ENCODE measurements at places on chromosomes 7 and 10.

- DNase-seq, result peak; percentile 46
These were observed 321.2 kb downstream of the FRMD4A start for GRCh38 chr10:14009371-14010100.

- peak; percentile 70 for DNase-seq
These were observed 27.8 kb downstream of the NKX2-3 start for GRCh38 chr10:99560277-99561126.

DNA sequence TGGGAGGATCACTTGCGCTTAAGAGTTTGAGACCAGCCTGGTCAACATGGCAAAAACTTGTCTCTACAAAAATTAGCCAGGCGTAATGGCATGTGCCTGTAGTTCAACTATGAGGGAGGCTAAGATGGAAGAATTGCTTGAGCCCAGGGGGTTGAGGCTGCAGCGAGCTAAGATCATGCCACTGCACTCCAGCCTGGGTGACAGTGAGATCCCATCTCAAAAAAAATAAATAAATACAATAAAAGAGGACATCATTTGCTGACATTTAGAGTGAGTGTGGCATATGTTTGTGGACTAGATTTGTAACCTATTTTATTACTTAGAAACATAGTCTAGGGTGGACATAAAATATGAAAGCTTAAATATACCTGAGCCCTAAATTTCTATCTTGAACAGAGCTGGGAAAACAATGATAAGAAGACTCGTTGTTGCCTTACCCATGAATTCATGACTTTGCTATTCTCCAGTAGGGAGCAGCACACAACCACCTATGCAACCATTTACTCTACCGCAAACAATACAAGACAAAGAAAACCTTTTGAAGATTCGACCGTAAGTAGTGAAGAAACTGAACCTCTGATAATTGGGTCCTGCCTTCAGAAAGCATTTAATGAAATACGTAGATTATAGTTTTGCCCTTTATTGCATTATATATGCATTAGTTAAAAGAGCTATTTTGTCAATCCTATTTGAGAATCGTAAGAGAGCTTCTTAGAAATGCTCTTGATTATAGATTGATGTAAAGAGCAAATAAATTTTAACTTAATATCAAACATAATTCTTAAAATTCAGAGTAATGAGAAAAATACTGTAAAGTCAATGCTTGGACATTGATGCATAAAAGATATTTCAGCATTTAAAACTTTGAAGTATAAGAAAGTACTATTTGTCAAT is 83.5 kb downstream of the GNAT3 start:
- no peak for DNase-seq

GRCh38 chr7:152756116-152756515 is 3.4 kb upstream of the ACTR3B start:
- DNase-seq, result no peak

DNA sequence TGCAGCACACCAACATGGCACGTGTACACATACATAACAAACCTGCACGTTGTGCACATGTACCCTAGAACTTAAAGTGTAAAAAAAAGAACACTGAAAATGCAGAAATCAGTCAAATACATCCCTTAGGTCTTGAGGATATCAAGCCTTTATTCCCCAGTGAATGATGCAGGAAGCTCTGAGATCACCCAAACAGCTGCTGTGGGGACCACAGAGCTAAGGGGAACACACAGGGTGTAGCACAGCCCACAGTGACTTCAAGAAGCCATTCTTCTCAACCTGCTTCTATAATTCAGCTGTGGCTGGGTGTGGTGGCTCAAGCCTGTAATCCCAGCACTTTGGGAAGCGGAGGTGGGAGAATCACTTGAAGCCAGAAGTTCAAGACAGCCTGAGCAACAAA is 314.9 kb downstream of the CALN1 start:
- no peak for DNase-seq
